ENCODE measurements at places on chromosomes 3 and 15.
A peak's percentile ranks its signal among the peaks of the same experiment; 100 is the strongest.

DNA sequence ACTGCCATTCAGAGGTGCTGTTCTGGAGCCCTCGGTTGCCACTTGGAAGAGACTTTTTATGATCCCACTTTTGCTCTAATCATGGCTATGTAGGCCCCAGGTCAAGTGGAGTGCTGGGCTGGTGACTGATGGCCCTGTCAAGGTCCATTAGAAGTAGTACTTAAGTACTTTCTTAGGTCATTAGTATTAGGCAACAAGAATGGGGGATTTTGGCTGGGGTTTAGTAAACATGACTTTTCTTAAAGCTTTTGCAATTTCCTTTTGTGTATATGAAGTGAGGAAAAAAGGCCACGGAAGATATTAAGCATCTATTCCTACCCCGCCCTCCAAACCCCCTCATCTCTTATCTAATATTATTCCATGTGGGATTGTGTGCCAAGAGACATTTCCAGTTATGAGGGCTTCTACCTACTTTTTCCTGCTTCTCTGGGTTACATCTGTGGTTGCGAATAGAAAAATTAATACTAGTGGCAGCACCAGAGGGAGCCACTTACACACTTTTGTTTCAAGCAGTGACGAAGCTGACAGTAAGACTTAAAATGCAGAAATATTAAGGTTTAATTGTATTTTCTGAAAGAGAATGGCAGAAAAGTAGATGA, 13.9 kb downstream of the NLGN1 start:
- DNase-seq, result peak; percentile 57

DNA sequence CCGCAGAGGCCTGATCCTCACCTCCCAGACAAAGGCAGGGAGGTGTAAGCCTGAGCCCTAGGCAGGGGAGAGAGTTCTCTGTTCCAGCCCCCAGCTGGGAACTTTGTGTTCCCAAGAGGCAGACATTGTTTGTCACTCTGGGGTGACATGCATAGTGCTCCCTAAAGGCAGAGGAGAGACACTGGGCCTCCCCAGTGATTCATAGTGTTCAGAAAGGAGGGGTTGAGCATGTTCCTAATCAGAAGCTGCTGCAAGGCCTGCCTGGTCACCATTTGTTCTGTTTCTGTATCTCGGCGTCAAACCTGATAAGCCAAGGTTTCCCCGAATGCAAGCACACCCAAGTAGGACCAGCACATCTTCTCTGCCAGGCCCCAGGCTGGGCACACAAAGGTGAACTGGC, 24.0 kb upstream of the SLC6A6 start:
- DNase-seq, result no peak

- peak; percentile 80 for DNase-seq
These were observed 36.5 kb upstream of the RAB11A start for GRCh38 chr15:65832549-65833364.

- no peak for DNase-seq
These were observed 22.0 kb upstream of the ALPK3 start for GRCh38 chr15:84795186-84795585.

DNA sequence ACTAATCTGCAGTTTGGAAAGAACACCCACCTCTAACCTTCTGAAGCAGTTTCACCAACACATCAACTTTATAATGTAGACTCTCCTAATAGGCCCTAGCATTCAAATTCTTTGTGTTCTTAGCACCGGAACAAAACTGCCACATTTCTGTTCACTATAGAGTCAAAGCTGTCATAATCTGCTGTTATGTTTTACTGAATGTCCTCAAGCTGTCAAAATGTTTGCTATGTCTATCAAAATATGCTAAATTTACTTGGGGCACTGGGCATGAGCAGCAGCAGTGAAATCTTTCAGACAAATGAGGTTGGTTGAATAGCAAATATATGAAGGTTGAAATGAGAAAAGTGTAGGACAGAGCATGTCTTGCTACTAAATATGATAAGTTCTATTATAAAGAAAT, 1.9 kb downstream of the WDR49 start:
- no peak for DNase-seq

DNA sequence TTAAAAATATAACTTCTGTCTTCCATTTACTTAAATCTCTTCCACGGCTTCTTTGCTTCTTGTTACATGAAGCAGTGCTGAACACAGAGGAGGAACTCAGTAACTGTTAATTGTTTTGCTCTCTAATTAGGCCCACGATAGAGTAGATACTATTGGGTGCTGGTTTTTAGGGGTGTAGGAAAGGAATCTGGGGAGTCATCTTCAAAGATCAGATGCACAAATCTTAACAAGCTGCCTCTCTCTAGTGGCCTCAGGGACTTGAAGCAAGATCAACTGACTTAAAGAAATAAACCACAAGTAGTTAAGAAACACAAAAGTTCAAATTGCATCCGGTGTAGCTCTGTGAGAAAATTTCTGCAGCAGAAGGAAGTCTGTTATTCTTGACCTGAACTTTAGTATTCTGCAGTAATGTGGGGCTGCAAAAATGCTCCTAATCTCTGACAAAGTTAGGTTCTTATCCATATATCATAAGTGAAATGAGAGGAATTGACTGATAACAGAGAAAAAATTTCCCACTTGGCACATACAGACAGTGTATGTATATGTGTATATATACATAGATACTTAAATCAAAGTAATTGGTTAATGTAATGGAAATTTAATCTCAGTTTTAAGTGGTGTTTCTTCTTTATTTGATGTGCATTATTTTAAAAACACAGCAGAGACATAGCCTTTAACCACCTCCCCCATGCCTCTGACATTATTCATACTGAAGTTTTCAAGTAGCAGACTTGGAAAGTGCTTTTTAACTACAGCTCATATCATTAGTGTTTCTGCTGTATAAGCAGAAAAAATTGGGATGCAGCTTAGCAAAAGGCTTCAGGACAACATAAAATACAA, 51.8 kb downstream of the CHST2 start:
- peak; percentile 70 for DNase-seq

DNA sequence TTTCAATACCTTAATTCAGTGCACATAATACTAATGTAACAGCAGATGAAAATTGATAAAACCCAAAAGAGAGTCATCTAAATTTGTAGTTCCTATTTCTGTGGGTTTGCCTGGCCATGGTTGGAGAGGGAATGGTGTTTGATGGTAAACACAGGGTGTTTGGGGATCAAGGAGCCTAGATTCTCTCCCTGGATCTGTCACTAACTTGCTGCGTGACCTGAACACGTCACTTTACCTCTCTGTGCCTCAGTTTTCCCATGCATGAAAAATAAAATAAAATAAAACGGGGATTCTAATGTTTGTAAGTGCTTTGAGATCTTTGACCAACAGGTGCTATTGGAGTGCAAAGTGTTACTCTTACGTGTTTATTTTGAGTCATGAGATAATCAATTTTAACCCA, 49.8 kb downstream of the GHSR start:
- DNase-seq, result no peak

- no peak for DNase-seq
These were observed 58.6 kb upstream of the TPM1 start for GRCh38 chr15:62983956-62984355.

GRCh38 chr15:48856942-48857341, 21.0 kb upstream of the EID1 start:
- DNase-seq, result no peak

DNA sequence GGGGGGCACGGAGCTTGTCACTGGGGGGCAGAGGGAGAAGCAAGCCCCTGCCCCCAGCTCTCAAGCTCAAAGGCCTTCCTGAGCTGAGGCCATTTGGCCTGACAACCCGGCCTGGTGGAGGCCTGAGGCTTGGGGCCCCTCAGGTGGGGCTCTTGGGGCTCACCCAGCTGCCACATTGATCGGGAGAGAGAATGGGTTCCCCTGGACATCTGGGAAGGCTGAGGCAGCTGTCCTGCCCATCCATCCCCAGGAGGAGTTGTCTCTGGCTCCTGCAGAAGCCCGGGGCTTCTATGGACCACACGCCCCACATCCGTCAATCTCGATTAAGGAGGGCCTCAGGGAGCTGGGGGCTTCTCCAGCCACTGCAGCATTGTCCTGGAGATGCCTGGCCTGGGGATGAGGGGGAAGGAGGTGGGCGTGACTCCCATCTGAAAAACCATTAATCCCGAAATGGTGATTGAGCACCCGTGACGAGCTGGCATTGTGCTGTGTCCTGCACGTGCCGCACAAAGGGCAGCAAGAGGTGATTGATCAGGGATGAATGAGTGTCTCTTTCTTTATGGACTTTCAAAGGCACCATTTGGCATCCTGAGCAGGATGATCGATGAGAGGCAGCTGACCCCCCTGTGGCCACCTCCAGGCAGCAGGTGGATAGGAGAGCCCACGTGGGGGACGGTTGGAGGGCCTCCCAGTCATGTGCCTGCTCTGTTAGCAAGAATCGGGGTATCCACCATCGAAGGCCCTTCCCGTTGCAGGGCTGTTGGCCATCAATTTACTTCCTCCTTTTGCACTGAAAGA, 17.2 kb upstream of the CRABP1 start:
- no peak for DNase-seq

DNA sequence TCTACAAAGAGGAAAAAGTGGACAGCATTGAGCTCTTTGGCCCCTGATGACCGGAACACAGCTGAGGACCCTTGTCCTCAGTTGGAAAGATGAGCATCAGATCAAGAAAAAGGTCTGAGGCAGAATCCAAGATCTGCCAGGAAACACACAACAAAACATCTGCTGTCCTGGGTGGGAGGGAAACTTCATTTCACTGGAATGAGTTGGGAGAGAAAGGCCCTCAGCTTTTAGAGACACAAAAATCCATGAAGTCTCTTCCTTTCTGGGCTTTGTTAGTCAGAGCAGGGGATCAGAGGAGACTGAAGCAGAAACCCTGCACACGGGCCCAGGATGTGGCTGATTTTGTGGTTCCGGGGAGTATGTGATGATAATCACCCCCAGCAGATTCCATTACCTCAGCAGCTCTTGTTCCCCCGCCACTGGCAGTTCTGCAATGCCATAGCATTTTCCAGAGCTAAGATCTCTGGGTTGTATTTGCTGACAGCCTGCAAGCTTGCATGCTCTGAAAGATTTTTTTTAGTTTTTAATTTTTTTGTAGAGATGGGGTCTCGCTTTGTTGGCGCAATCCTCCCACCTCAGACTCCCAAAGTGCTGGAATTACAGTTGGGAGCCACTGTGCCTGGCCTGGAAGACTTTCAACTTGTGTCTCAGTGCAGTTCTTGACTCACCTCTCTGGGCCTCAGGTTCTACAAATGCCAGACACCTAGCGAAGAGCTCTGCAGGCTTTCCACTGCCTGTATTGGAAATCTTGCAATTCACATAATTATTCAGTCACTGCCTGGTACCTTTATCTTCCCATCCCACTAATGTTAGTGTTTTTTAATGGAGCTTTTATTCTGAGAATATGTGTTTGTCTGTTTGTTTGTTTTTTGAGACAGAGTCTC, 5.8 kb upstream of the TATDN2 start:
- no peak for DNase-seq

GRCh38 chr3:17974206-17974841, 231.9 kb upstream of the TBC1D5 start:
- no peak for DNase-seq

DNA sequence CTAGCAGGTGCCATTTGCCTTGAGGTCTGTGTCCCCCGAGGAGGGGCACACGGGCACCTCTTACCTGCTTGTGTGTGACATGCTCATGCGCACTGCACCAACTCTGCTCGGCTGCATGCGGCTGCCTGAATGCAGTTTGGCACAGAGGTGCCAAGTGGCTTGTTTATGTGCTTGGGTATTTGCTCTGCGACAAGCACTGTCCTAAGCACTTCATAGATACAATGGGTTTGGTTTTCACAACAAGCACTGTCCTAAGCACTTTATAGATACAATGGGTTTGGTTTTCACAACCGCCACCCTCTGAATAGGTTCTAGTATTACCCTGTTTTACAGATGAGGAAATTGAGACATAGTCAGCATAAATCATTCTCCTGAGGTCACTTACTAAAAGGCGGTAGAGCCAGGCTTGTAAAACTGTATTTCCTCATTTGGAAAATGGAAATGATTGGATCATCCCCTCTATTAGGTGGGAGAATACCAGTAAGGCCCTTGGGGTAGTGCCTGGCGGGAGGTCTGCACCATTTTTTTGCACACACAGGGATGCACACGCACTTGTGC, 487 bp downstream of the ITIH4 start:
- no peak for DNase-seq

DNA sequence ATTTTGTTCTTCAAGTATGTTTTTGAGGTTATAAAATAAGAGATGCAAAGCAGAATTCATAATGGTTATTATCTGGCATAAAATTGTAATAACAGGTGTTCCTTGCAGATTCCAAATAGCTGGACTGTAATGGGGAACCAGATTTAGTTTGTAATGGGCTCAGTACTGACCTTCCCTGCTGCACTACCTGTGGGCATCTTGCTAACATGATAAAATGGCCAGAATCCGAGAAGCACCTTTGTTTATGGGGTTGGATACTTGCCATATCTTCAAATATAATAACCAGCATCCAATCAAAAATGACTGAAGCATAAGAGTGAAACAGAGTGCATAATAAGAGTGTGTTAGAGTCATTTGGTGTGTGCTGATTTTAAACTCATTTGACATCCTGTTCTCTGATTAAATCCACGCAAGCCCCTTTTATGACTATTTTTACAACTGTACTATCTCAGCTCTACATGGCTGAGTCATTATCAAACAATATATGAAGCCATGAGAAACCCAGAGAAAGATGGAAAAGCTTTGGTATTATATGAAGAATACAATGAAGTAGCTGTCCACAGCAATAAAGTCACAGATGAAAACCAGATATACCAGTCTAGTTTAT, 292.4 kb downstream of the CNTN4 start:
- DNase-seq, result no peak

DNA sequence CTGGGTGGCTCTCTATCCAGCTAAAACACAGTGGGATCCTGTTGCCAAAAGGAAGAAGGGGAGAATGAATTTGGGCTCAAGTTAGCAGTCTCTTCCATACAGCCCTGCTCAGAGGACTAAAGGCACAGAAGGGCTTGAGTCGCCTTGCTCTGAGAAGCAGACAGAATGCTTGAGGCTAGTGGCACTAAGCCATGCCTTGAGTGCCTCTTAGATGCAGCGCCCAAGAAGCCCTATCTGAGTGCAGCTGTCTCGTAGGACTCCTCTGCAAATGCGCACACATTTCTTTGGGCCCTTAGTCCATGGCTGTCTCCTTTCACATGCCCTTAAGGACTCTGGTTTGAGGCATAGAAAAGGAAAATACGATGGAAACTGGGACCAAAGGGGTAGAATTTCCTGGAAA, 211.3 kb upstream of the CHRM5 start:
- no peak for DNase-seq

DNA sequence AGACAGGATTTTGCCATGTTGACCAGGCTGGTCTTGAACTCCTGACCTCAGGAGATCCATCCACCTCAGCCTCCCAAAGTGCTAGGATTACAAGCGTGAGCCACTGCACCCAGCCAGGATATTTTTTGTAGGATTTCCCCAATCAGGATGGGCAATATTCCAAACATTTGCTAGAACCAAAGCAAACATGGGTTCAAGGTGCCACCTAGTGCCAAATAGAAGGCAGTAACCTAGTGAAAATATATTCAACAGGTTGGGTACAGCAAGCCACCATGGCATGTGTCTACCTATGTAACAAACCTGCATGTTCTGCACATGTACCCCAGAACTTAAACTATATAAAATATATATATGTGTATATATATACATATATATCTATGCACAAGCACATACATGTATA, 185.9 kb upstream of the CADM2 start:
- DNase-seq, result no peak

- no peak for DNase-seq
These were observed 70.7 kb downstream of the CHRD start for GRCh38 chr3:184450547-184450946.

Data from SK-N-MC (cell line).